ENCODE measurements at places on chromosomes 2 and 18. TPM values are rescaled to one million over a fixed set of nuclear protein-coding genes. Genes with fewer than 3 reads are reported as not detected.

Gene PARD3B
- 4.3 TPM for total RNA-seq

Gene FIGLA
- total RNA-seq = not detected

Gene CPLX4
- total RNA-seq = not detected

Gene EFHD1
- total RNA-seq = 1.1 TPM

Gene TOGARAM2
- total RNA-seq = 0.16 TPM

Gene PPIL3
- total RNA-seq = 22.3 TPM

Gene ATOH8
- total RNA-seq = 1.2 TPM

Gene PAX8
- total RNA-seq = 6.1 TPM

Gene CYS1
- 0.52 TPM for total RNA-seq

Gene PDK1
- total RNA-seq = 16.5 TPM

Gene TGOLN2
- total RNA-seq = 31.0 TPM

Gene GALNT3
- total RNA-seq = 40.0 TPM

Gene SNTG2
- 0.60 TPM for total RNA-seq

Gene SERPINB13
- 281 TPM for total RNA-seq

Gene GKN2
- total RNA-seq = not detected

Gene KCNJ3
- total RNA-seq = not detected

Gene NCKAP1
- total RNA-seq = 121 TPM

Gene METTL21A
- 4.9 TPM for total RNA-seq

Gene MOGAT1
- not detected for total RNA-seq

Gene NT5DC4
- total RNA-seq = not detected

Gene PFN4
- total RNA-seq = 0.24 TPM

Gene LAMA1
- total RNA-seq = 5.5 TPM

Gene VAMP8
- 264 TPM for total RNA-seq

Gene XDH
- 39.7 TPM for total RNA-seq

Gene UGT1A5
- total RNA-seq = 0.68 TPM

Gene TRAPPC12
- total RNA-seq = 61.7 TPM

Gene E2F6
- total RNA-seq = 5.0 TPM

Gene C2orf72
- 0.08 TPM for total RNA-seq

Gene AMER3
- not detected for total RNA-seq

Gene ZC3H6
- total RNA-seq = 4.9 TPM

Gene MERTK
- total RNA-seq = 5.4 TPM

Gene FBXO48
- total RNA-seq = 1.00 TPM

Gene CXCR1
- total RNA-seq = 0.72 TPM

Gene LHCGR
- not detected for total RNA-seq

Gene SATB2
- total RNA-seq = 1.1 TPM

Gene CD8B
- total RNA-seq = not detected

Gene FIGN
- 1.0 TPM for total RNA-seq

Gene NYAP2
- total RNA-seq = 0.32 TPM

Gene TXNL1
- 56.9 TPM for total RNA-seq

Gene FTCDNL1
- 1.6 TPM for total RNA-seq

Gene GPR155
- total RNA-seq = 3.7 TPM

Gene KCNS3
- 3.4 TPM for total RNA-seq

Gene GNLY
- 0.44 TPM for total RNA-seq

Gene NAT8
- total RNA-seq = not detected

Gene DES
- total RNA-seq = 29.3 TPM

Gene DSC2
- 434 TPM for total RNA-seq

Gene G6PC2
- not detected for total RNA-seq

Gene CYP26B1
- total RNA-seq = 1.9 TPM

Gene ANKRD30B
- total RNA-seq = not detected

Gene POTEI
- total RNA-seq = not detected

Gene TSPYL6
- total RNA-seq = not detected

Gene FNDC4
- total RNA-seq = 8.5 TPM

Gene MROH2A
- total RNA-seq = 0.52 TPM

Gene TFCP2L1
- 36.5 TPM for total RNA-seq

Gene HOXD1
- total RNA-seq = 0.16 TPM

All from esophagus mucosa (tissue), 1 donor.